MV-4-11 (cell line): ENCODE measurements at places on chromosomes 2 and 18.
A peak's percentile ranks its signal among the peaks of the same experiment; 100 is the strongest.

GRCh38 chr2:218296847-218297246, 4.5 kb upstream of the TMBIM1 start:
- no peak for DNase-seq

DNA sequence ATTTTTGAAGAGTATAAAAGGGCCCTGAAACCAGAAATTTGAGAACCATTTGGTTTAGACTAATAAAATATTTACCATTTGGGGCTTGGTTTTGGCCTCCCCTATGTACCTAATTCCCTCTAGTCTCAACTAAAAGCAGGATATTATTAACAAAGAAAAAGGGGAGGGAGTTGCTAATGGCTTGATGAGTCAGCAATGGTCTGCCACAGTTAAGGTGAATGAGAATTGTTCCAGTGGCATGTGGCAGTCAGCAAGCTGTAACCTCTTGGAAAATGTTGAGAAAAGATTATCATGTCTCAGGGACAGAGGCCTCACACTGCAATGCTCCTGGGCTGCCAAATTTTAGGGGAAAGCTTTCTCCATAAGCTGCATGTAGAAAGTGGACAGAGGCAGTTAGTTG, 20.1 kb upstream of the SLC39A10 start:
- DNase-seq = no peak

DNA sequence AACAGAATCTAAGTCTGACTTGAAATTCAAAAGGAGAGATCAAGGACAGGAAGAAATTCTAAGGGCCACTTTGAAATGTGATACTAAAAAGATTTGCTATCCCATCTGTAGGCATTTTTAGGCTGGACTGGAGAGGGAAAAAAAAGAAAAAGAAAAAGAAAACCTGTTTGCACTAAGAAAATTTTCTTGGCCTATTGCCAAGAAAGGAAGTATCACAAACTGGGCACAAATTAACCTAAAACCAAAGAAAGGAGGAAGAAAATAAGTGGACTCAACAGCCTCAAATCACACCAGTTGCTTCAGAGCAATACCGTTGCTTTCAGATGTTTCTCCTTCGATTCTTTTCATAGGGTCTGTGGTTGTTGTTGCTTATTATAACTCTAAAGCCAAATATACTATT, 287.9 kb upstream of the VRK2 start:
- no peak for DNase-seq

GRCh38 chr2:32838418-32838817, 108.3 kb upstream of the LTBP1 start:
- DNase-seq = peak; percentile 81

DNA sequence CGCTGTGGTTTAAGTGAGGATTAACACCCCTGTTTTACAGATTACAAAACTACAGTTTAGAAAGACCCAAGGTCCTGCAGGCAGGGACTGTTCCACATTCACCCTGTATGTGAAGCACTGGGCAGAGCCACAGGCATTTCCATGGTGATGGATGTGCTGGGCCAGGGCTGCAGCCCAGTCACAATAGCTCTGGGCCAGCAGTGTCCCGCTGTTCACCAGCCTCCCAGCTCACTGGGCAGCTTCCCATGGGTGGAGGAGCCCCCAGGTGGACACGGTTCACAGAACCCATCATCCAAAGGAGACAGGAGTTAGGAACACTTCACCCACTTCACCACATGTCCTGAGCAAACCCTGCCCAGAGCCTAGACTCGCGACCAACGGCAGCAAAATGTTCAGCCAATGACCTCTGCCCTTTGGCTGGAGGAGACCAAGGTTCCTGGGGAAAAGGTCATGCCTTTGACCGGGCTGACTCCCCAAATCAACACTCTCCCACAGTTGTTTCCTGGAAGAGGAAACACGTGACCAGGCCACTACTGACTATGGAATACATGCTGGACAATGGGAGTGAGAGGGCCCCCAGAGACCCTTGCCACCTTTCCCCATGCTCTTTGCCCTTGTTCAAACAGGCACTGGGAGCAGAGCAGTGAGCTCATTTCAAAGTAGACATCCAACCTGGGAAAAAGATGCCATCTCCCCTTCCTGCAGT, 28.0 kb upstream of the SLC35F6 start:
- DNase-seq = no peak

DNA sequence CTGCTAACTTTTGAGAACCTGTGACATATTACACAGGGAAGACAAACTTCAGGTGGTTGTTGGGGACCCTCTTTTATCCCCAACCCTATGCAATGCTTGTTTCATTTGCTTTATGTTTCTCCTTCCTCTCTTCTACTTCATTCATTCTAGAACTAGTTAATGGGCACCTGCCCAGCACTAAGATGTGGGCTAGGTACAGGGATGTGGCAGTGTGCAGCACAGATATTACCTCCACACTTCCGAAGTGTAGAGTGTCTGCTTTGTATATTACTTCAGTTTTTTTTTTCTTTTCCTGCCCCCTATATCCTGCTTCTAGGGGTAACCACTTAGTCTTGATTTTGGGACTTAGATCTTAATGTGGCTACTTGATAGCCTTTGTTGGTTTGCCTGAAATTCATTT, 35.1 kb downstream of the CD28 start:
- DNase-seq = no peak

- DNase-seq = no peak
Observed at GRCh38 chr2:69151931-69152330, 139.0 kb downstream of the ANTXR1 start.

GRCh38 chr2:101821059-101821805, 123.7 kb downstream of the MAP4K4 start:
- no peak for DNase-seq

- DNase-seq = no peak
Observed at GRCh38 chr2:5990086-5990485, 297.9 kb downstream of the SOX11 start.

DNA sequence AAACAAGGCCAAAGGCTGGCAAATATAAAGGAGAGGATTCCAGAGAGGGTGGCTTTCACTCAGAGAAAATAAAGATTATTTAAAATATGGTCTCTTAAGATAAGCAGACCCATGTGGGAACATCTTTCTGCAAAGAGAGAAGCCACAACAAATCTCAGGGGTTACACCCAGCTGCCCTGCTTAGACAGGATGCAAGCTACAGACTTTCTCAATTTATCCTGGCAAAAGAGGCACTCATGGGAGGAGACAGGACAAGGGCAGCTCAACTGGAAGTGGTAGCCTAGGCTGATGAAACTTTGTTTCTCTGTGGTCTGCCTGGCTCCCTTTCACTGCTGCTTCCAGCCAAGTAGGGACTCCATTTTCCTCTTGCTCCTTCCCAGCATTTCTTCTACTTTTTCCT, 25.9 kb upstream of the SULT1C4 start:
- DNase-seq = no peak

GRCh38 chr2:70902579-70902978, 33.1 kb upstream of the ATP6V1B1 start:
- DNase-seq = no peak

- DNase-seq = no peak
Observed at GRCh38 chr2:198277181-198277580, 472.8 kb downstream of the PLCL1 start.

DNA sequence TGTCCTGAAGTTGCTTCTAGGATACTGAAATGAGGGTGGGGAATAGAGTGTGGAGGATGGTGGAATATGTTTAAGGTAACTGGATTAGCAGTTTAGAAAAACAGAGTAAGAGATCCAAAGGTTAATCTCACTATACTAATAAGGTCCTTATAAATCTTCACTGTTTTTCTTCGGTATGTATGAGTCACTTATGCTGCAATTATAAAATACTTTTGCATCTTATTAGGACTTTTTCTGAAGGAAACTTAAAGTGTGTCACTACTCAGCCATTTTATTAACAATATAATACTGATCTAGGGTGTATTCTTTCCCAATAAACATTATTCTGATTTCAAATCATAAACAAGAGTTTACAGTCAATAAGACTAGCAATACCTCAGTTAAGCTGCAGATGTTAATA, 182.3 kb downstream of the ZNF521 start:
- no peak for DNase-seq

DNA sequence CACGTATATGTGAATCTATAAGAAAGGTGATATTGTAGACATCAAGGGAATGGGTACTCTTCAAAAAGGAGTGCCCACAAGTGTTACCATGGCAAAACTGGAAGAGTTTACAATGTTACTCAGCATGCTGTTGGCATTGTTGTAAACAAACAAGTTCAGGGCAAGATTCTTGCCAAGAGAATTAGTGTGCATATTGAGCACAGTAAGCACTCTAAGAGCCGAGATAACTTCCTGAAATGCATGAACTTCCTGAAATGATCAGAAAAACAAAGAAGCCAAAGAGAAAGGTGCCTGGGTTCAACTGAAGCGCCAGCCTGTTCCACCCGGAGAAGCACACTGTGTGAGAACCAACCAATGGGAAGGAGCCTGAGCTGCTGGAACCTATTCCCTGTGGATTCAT, 101.0 kb downstream of the HS6ST1 start:
- DNase-seq = peak; percentile 60

DNA sequence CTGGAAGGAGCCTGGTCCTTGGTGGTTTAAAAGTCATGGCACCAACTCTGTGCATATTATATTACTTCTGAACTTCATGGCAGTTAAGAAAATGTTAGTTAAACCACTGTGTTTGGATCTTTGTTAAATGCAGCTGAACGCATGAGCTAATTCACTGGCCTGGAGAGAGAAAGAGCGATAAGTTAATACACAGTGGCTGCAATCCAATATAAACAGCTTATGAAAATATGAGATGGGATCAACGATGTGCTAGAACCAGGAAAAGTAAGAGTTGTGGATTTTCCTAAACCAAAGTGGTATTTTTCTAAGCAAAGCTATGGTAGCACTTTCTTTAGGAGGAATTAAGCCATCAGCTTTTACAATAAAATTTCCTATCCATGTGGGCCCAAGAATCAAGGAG, 326.7 kb downstream of the MTX2 start:
- DNase-seq = no peak

- DNase-seq = no peak
Observed at GRCh38 chr18:7417727-7418126, 149.4 kb upstream of the PTPRM start.

GRCh38 chr18:78140294-78140693, 839.3 kb upstream of the SALL3 start:
- no peak for DNase-seq

- peak; percentile 83 for DNase-seq
Observed at GRCh38 chr2:6934758-6935651, 17.8 kb downstream of the RNF144A start.

DNA sequence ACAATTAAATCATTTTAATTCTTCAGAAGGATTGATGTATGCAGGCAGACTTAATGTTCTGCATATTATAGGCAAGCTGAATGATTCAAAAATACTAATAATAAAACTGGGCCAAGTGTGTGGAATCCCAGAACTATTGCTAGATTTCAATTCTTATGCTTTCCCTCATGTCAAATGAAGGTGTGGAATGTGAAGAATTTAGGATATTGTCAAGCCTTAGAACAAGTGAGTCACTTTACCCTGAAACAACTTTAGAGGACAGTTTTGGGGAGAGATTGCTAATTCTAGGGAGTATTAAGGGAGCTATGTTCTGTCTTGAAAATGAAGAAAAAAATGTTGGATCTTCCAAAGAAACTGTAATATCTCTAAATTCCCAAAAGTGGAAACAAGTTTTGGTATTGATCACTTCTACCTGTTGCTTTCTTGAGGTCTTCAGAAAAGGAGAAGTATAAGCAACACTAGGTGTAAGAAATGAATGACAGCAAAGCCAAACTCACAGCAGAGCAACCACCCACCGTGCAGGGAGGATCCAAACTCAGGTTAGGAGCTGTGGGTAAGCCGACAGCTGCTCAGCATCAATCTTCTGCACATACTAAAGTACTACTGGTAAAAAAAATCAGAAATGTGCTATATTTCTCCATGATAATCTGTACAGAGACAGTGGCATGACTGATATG, 818.1 kb downstream of the SLC4A3 start:
- DNase-seq = no peak

DNA sequence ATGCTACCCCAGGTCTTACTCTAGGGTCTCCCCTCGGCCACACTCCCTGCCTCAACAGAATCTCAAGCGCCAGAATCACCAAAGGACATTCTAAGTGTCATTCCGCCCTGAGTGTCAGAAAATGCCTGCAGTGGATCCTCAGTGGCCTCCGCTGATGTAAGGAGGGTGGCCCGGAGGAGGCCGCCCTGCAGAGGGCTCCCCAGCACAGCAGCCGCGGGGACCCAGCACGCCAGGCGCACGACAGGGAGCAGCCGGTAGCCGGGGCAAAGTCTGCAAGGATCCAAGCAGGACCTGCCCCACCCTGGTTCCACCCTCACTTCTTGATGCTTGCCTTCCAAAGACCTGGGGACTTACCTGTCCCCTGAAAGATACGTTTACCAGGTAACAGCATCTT, 54.2 kb upstream of the ID2 start:
- no peak for DNase-seq

GRCh38 chr2:146239392-146240135, 1605.3 kb upstream of the ACVR2A start:
- no peak for DNase-seq

DNA sequence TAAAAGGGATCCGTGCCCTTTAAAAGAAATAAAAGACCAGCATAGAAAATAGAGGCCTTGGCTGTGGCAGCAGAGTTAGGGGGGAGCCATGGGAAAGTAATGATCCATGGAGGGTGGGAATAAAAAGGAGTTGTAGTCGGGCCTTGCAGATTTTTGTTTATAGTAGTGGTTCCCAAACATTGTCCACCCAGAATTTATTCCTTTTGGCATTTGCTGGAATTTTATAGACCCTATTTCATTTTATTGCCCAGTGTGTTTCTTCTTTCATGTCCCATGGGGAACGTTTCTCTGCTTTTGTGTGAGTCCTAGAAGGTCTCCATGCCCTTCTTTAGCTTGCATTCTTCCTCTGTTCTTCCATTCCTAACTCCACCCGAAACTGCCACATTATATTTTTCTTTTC, 222.2 kb downstream of the LTBP1 start:
- DNase-seq = no peak

- DNase-seq = no peak
Observed at GRCh38 chr2:120053891-120054290, 41.0 kb downstream of the EPB41L5 start.

DNA sequence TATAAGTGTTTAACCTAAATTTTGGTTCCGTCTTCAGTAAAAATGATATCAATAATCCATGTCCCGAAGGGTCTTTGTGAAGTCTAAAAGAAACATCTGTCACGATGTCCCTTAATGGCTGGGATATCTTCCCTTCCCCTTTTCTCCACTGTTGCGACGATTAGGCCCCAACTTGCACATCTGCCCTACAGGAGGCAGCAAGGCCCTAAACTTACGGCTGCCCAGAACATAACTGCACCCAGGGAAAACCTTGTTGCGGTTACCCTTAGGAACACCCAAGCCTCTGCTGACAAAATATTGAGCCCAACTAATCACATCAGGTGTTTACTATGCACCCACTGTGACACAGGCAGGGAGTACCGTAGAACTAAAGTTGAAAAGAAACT, 1.3 kb upstream of the SMAD2 start:
- peak; percentile 85 for DNase-seq

GRCh38 chr2:206164261-206164862, 4.7 kb downstream of the EEF1B2 start:
- no peak for DNase-seq
